ENCODE measurements at places on chromosomes 5 and 9. TPM values are rescaled to one million over a fixed set of nuclear protein-coding genes. Genes with fewer than 3 reads are reported as not detected.
A peak's percentile ranks its signal among the peaks of the same experiment; 100 is the strongest.

DNA sequence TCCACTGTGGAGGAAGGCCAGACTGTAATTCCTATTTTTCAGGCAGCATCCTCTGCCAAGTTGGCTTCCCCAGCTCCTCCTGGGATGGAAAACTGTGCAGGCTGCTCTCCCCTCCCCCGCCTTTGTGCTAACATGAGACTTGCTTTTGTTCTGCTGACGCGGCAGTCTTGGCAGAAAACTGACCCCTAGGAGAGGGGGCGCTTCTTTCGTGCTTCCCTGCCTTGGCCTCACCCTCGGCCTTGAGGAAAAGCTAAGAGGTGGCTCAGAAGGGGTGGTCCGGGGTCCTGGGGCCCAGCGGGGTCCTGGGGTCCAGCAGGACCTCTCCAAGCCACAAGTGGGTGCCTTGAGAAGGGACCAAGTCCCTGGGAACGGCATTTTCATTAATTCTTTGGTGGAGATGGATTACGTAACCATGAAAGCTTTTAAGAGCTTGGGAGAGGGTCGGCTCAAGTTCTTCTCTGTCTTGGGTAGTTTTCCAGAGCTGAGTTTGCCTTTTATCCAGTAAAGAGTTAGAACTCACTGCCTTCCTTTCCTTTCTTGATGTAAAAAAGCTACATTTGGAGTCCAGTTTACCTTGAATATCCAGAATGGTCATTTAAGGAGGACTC, 51.0 kb downstream of the SH3PXD2B start:
- no peaks in the 10 kb centered on the region for H3K4me1 ChIP-seq
- DNase-seq = no peak
- no peak overlapping the region for H3K27ac ChIP-seq
- no peak overlapping the region for H3K4me3 ChIP-seq
- H3K27me3 ChIP-seq = peaks cover 7% of the 10 kb centered on the region

DNA sequence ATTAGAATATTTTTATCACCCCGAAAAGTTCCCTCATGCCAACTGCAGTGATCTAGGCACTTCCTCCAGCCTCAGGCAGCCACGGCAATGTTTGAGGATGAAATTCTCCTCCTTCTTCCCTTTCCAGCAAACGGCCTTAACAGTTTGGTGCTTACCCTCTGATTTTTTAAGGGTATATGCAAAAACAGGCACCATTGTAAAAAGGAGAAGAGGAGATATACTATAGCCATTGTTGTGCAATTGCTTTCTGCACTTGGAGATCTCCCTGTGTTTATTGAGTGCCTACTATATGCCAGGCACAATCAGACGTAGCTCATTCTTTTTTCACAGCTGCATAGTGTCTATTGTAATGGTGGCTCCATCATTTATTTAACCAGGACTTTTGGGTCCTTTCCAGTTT, 29.4 kb downstream of the GSN start:
- H3K27ac ChIP-seq = no peak overlapping the region
- no peaks in the 10 kb centered on the region for H3K36me3 ChIP-seq
- H3K4me3 ChIP-seq = no peak overlapping the region
- DNase-seq = no peak

GRCh38 chr9:75713335-75713734, 177.1 kb upstream of the PCSK5 start:
- H3K4me1 ChIP-seq = no peaks in the 10 kb centered on the region
- H3K27me3 ChIP-seq = peaks cover 7% of the 10 kb centered on the region
- no peaks in the 10 kb centered on the region for H3K36me3 ChIP-seq
- no peak for DNase-seq
- H3K27ac ChIP-seq = no peak overlapping the region
- no peak overlapping the region for H3K4me3 ChIP-seq

GRCh38 chr5:32312197-32312594, 543 bp downstream of the MTMR12 start:
- H3K36me3 ChIP-seq = peaks cover 21% of the 10 kb centered on the region
- DNase-seq = peak; percentile 59
- peaks cover 33% of the 10 kb centered on the region for H3K4me1 ChIP-seq
- H3K27ac ChIP-seq = peak overlapping the region; percentile 65

Gene TAF11L5
- total RNA-seq = not detected

Gene LTC4S
- total RNA-seq = 0.29 TPM

Data from activated naive CD8-positive, alpha-beta T cell treated with anti-CD3 and anti-CD28 coated beads for 36 hours (primary cell).